ENCODE measurements at places on chromosomes 13 and 19.

- DNase-seq = no peak
Measured at GRCh38 chr13:78398743-78399410, 204.5 kb downstream of the POU4F1 start.

DNA sequence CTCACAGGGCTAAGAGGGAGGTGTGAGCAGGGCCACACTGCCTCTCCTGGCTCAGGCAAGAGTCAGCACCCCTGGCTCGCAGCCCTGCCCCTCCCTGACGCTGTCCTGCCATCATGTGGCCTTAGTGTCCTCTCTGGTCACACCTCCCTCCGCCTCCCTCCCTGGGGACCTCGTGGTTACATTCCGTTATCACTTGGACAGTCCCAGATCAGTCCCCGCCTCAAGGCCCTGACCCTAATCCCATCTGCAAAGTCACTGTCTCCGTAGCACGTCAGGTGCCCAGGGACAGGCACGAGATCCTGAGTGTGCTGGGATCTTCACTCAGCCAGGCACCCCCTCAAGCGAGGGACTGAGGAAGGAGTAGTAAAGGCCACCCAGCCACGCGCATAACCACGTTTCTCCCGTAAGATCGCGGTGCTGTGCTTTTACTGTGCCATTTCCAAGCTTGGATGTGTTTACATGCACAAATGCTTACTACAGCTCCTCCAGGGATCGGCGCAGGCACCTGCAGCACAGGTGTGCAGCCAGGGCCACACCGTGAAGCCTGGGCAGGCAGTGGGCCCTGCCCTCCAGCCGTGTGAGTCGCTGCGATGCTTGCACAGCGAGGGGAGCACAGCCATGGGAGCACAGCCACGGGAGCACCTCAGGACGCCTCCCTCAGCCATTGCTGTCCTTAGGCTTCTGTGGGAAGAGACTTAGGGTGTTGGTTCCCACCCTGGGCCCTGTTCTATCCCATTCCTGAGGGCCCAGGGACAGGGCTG, 10.7 kb upstream of the TMEM255B start:
- no peak for DNase-seq

GRCh38 chr13:108915095-108915633, 285.8 kb downstream of the MYO16 start:
- DNase-seq = peak; percentile 19

- DNase-seq = no peak
Measured at GRCh38 chr13:29571876-29572570, 23.5 kb downstream of the SLC7A1 start.

GRCh38 chr13:92433386-92433785, 793.2 kb upstream of the GPC6 start:
- DNase-seq = no peak

DNA sequence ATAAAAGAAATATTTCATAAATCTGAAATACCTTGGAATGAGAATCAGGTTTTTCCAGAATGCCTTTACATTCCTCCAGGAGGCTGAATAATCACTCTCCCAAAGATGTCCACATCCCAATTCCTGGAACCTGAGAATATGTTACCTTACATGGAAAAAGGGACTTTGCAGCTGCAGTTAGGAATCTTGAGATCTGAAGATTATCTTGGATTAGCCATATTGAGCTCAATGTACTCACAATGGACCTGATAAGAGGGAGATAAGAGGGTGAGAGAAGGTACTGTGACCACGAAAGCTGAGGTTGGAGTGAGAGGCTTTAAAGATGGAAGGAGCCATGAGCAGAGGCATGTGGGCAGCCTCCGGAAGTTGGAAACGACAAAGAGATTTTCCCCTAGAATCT, 36.8 kb upstream of the MBNL2 start:
- no peak for DNase-seq

DNA sequence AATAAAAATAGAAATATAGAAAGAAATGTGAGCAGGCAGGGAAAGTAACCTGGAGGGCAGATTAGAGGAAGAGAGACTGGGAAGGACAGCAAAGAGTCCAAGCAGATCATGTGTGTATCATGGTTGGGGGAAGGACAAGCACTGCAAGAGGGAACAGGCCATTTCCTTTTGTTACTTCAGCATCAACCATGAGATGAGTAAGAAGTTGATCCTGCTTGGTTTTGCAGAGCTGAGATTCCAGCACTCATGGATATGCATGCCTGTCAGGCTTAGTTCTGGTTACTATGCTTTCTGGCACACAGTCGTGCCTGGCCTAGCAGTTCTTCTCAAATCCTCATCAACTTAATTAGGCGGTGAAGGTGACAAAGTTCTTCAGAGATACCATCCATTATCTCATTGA, 18.1 kb downstream of the NALCN start:
- DNase-seq = peak; percentile 83

- peak; percentile 87 for DNase-seq
Measured at GRCh38 chr19:16330368-16330801, 5.8 kb downstream of the KLF2 start.

- no peak for DNase-seq
Measured at GRCh38 chr19:3983936-3984583, 1.2 kb downstream of the EEF2 start.

- DNase-seq = peak; percentile 90
Measured at GRCh38 chr13:23509781-23510543, 60.2 kb upstream of the TNFRSF19 start.

DNA sequence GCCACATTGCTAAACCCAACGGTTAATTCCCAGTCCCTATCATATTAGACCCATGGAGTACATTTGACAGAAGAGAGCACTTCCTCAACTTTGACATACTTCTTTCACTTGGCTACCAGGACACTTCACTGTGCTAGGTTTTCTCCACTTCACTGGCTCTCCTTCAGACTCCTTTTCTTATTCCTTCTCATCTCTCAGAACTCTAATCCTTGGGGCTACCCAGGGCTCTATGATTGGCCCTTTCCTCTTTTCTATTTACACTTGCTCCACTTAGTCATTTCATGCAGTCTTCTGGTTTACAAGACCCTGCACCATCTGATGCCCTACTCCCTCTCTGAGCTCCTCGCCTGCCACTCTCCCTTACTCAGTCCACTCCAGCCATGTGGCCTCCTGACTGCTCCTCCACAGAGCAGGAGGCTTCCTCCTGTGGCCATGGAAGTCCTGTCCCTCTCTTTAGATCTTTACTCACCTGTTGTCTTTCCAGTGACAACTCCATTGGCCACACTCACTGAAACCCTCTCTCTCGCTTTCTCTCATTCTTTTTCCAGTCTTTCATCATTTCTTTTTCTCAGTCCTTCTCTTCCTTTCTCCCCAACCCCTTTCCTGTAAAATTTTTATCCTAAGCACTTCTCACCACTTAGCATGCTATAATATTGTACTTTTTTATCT, 90.4 kb downstream of the TBC1D4 start:
- DNase-seq = no peak

- DNase-seq = peak; percentile 35
Measured at GRCh38 chr19:51514866-51515481, 13.4 kb upstream of the SIGLEC12 start.

DNA sequence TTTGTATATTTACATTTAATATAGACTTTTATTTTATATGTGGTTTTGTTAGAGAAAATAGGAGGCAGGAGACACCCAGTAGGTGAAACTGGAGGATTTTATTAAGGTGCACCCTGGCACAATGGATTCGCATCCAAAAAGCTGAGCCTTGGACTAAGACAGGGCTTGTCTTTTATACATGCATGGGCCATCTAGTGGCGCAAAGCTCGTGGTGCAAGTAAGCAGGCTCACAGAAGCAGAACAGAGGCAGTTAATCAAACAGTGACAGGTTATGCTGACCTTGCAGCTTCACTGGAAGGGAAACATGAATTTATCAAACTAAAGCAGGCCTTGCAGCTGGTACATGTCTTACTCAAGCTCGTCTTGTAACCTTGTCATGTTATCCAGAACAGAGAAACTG, 58.8 kb upstream of the ZNF681 start:
- peak; percentile 1 for DNase-seq

- DNase-seq = no peak
Measured at GRCh38 chr19:1146412-1146699, 27.7 kb downstream of the SBNO2 start.

DNA sequence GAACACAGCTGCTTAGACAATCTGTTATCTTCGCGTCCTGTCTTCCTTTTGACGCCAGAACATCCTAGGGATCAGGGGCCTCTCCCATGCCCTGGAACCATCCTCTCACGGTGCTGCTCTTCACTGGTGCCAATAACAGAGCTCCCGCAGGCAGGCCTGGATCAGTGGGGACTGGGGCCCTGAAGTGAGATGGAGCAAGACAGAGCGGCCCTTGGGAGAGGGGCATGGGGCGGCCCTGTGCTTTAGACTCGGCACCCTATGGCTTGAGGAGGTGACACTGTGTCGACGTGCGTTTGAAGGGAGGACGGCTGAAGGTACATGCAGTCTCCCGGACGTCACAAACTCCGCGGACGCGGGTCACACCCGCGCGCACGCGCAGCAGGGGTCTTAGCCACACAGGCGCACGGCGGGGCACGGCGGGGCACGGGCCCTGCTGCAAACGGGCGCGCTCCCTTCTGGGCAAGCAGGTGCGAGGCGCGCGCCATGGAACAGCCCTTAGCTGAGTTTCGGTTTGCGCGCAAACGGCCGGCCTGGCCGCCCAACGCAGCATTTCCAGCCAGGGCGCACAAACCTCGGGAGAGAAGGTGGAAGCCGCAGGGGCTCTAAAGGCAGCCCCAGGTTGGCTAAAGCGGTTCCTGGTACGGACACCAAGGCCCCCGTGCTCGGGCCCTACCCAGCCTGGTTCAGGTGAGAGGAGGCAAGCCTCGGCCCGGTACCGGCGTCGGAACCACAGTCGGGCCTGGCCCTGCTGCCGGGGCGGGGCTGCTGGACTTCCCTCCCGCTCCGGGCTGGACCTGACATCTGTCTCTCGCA, 16.5 kb upstream of the RNF17 start:
- DNase-seq = peak; percentile 5

DNA sequence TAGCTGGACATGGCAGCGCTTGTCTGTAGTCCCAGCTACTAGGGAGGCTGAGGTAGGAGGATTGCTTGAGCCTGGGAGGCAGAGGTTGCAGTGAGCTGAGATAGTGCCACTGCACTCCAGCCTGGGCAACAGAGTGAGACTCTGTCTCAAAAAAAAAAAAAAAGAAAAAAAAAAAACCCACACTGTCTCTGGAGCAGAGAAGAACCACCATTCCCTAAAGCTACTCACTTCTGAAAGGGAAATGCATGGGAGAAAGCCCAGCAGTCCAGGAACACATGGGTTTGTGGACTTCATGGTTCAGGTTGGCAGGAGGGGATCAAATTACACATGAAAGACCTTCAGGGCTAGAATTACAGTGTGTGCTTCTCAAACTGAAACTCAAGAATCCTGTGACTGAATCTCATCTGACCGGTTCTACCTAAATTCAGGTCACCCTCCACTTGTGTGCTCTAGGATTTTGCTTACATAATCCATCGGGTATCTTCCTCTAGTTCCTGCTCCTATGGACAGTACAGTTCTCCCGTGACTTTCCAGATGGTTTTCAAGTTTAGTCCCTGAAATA, 30.2 kb upstream of the CPB2 start:
- DNase-seq = no peak

GRCh38 chr19:29774126-29774525, 37.7 kb upstream of the CCNE1 start:
- DNase-seq = no peak

DNA sequence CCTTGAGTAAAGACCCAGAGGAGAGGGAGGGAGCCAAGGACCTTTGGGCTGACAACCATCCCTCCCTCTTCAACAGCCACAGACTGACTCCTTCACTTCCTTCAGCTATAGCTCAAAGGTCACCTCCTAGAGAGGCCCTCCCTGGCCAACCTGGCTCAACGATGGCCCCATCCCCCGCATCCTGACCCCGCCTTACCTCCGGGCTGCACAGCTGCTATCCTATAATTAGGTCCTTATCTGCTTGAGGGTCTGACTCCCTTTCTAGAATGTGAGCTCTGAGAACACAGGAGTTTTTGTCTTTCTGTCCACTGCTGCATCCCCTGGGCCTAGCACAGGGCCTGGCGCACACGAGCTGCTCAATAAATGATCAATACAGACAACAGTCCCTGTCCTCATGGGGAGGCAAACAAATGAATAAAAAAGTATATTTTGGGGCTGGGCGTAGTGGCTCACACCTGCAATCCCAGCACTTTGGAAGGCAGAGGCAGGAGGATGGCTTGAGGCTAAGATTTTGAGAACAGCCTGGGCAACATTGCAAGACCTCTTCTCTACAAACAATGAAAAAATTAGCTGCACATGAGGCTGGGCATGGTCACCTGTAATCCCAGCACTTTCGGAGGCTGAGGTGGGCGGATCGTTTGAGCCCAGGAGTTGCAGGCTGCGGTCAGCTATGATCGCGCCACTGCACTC, 6.6 kb upstream of the LGALS4 start:
- no peak for DNase-seq

- no peak for DNase-seq
Measured at GRCh38 chr13:50379584-50379983, 364.3 kb downstream of the KCNRG start.

DNA sequence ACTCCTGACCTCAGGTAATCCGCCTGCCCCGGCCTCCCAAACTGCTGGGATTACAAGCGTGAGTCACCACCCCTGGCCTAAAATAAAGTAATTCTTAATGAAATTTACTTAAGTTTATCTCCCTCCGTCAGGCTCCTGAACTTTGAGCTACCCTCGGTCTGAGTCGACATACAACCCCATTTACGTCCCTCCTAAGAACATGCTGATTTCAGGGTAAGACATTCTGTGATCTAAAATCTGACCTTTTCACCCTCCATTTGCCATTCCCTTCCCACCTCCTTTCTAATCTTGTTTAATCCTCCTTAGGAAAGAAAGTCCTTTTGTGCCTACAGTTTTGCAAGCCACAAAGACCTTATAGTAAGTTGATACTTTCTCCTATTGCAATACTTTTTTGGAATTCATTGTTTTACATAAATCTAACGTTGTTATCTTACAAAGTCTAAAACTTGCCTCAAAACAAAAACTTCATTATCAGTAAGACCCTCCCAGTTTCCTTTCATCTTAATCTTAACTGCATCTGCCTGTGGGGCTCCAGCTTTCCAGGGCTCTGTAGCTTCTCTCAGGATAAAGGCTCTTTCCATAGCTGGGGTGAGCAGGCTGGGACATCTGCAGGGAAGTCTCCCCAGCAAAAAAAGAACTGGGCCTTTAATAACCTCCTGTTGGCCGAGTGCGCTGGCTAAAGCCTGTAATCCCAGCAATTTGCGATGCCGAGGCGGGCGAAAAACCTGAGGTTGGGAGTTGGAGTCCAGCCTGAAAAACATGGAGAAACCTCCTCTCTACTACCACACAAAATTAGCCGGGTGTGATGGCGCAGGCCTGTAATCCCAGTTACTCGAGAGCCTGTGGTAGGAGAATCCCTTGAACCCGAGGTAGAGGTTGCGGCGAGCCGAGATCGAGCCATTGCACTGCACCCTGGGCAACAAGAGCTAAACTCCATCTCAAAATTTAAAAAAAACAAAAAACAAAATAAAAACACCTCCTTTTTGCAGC, 143.1 kb downstream of the ZNF737 start:
- DNase-seq = no peak

- DNase-seq = peak; percentile 60
Measured at GRCh38 chr13:36395280-36395679, 37.0 kb upstream of the CCNA1 start.

GRCh38 chr13:109205315-109205714, 575.9 kb downstream of the MYO16 start:
- no peak for DNase-seq
